Activated T-cell treated with anti-CD3 and anti-CD28 coated beads for 1 hour (primary cell): ENCODE measurements at places on chromosomes 6 and 20.

DNA sequence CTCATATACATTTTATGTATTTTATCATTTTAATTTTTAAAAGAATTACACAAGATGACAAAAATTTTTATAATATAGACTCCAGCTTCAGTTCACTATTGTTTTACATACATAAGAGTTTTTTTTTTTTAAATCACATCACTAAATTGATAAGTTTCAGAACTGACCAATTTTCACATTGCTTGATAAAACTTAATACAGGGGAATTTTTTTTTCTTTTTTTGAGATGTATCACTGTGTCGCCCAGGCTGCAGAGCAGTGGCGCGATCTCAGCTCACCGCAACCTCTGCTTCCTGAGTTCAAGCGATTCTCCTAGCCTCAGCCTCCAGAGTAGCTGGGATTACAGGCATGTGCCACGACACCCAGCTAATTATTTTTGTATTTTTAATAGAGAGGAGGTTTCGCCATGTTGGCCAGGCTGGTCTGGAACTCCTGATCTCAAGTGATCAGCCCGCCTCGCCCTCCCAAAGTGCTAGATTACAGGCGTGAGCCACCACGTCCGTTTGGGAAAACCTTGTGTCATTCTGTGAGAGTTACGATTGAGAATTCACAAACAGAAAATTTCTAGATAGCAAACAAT lies 36.6 kb upstream of the BTN3A2 start:
- DNase-seq, result no peak

DNA sequence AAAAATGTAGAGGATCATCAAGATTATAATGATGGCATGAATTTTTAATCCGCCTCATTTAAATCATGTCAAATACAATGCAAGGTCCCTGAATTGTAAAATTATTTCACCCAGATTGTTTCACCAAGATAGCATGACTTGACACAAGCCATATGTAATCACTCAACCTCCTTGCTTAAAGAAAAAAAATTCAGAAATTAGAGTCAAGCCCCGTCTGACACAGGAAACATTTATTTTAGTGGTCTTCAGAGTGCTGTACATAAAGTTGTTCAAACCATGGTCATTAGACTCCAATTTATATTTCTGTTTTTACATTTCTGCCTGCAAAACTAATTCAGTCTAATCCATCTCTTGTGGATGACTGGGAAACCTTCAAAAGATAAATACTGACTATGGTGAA lies 200.2 kb downstream of the CBLN4 start:
- no peak for DNase-seq

- no peak for DNase-seq
These were observed 19.0 kb downstream of the REM1 start for GRCh38 chr20:31494131-31494530.

DNA sequence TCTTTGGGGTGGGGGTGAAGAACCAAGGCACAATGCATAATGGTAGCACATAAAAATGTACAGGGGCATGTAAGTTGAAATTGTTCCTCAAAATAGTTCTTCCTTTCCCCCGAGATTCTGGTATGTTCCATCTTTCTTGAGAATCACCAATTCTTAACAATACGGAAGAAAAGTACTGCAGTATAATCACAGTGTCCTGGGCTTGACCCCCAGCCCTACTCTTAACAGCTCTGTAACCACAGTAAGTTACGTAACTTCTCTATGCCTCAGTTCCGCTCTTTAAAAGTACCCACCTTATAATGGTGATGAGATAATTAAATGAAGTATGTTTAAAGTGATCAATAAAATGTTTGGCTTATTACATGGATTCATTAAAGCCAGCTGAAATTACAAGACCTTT lies 104.5 kb downstream of the SMLR1 start:
- no peak for DNase-seq

GRCh38 chr20:44195605-44196004 lies 8.6 kb upstream of the JPH2 start:
- no peak for DNase-seq

DNA sequence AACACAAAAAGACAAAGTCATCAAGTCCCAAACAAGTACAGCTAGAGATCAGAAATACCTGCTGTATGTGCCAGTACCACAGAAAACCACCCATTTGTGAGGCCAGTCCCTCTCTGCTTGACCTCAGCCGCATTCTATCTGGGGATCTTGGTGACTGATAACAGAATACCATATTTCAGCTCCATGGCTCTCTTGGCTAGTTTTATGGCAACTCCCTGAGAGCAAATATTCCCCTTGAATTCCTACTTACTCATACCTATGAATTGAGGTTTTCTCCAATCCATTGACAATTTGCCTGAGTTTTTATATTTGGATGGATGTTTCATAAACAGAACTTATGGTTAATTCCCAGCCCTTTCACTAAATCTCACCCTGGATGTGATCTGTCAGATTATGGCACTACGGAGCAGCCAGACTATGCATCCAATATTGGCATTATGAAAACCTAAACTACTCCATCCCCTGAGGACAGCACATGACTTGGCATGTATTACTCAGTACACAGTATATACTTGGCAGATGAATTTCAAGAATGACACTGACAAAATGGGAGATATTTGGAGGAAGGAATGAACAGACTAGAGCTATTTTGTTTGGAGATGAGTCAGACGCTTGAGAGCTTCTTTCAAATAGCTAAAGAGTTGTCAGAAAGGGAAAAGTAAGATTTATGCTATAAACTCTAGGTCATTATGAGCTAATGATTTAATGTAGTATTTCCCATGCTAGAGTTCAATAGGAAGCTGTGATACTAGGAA lies 95.7 kb downstream of the PRDM1 start:
- DNase-seq, result no peak

DNA sequence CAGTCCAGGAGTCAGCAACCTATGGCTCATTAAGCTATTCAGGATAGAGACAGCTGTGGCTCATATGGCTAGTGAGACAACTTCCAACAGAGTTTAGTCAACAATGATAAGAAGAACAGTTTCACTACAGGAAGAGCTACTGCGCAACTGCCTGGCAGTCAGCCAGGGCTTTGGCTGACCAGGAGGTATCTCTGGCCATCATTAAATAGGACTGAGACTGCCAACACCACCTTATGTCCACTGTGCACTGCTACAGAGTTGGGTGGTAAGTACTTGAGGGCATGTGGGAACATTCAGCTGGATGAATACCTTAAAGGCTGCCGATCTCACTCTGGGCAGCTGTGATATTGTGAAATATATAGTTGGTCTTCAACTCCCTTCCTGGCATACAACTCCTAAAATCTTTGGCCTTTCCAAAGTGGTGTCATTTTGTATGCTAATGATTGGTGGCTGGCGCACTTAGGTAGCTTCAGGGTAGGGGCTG lies 52.2 kb upstream of the FAM83C start:
- DNase-seq, result no peak

GRCh38 chr6:52621631-52622030 lies 44.8 kb upstream of the TRAM2 start:
- no peak for DNase-seq

GRCh38 chr6:52552278-52552643 lies 24.6 kb downstream of the TRAM2 start:
- no peak for DNase-seq
